ENCODE measurements at places on chromosomes 5 and 9. TPM values are rescaled to one million over a fixed set of nuclear protein-coding genes. Genes with fewer than 3 reads are reported as not detected.

Gene ARAP3
- 9.0 TPM for total RNA-seq

Gene ARHGEF39
- total RNA-seq = 1.4 TPM

Gene CDHR2
- not detected for total RNA-seq

Gene TNFSF15
- total RNA-seq = 1.3 TPM

Gene CDC23
- 31.2 TPM for total RNA-seq

Gene GMCL2
- not detected for total RNA-seq

Gene NR5A1
- total RNA-seq = not detected

Gene TSLP
- 1.0 TPM for total RNA-seq

Gene FOXD4L6
- total RNA-seq = 0.40 TPM

Gene SGCD
- total RNA-seq = not detected

Gene CD72
- total RNA-seq = 1.5 TPM

Gene AQP7
- total RNA-seq = not detected

Gene C9orf153
- total RNA-seq = not detected

Gene MSX2
- 3.3 TPM for total RNA-seq

Gene PRUNE2
- 9.2 TPM for total RNA-seq

Gene SPATA31C1
- total RNA-seq = not detected

Gene VLDLR
- 40.8 TPM for total RNA-seq

Gene MPDZ
- 11.2 TPM for total RNA-seq

Gene SLC6A18
- total RNA-seq = not detected

Gene PWWP2A
- 16.7 TPM for total RNA-seq

Gene PDE6A
- total RNA-seq = 0.07 TPM

Gene PCDHGA1
- 0.83 TPM for total RNA-seq

Gene OLFML2A
- 4.9 TPM for total RNA-seq

Gene PCDHB14
- 1.4 TPM for total RNA-seq

Gene DMRT3
- total RNA-seq = not detected

Gene RANBP17
- total RNA-seq = 10.3 TPM

Gene SSBP2
- 40.8 TPM for total RNA-seq

Gene CD180
- 0.17 TPM for total RNA-seq

Gene IL7R
- total RNA-seq = 1.0 TPM

Gene GARIN3
- total RNA-seq = not detected

Gene PRR16
- 1.3 TPM for total RNA-seq

Gene FOXD4L3
- 0.61 TPM for total RNA-seq

Gene INSL6
- not detected for total RNA-seq

Gene GABRA1
- not detected for total RNA-seq

Gene NKD2
- not detected for total RNA-seq

Gene ST8SIA4
- total RNA-seq = not detected

Gene PHYHD1
- total RNA-seq = 2.5 TPM

Gene ANP32B
- total RNA-seq = 170 TPM

Gene TUT7
- 33.8 TPM for total RNA-seq

Gene PCDHGA9
- total RNA-seq = 1.9 TPM

Gene LIX1
- not detected for total RNA-seq

All from mammary epithelial cell (primary cell).